GM20000 (cell line): ENCODE measurements at places on chromosomes 2 and 18.

DNA sequence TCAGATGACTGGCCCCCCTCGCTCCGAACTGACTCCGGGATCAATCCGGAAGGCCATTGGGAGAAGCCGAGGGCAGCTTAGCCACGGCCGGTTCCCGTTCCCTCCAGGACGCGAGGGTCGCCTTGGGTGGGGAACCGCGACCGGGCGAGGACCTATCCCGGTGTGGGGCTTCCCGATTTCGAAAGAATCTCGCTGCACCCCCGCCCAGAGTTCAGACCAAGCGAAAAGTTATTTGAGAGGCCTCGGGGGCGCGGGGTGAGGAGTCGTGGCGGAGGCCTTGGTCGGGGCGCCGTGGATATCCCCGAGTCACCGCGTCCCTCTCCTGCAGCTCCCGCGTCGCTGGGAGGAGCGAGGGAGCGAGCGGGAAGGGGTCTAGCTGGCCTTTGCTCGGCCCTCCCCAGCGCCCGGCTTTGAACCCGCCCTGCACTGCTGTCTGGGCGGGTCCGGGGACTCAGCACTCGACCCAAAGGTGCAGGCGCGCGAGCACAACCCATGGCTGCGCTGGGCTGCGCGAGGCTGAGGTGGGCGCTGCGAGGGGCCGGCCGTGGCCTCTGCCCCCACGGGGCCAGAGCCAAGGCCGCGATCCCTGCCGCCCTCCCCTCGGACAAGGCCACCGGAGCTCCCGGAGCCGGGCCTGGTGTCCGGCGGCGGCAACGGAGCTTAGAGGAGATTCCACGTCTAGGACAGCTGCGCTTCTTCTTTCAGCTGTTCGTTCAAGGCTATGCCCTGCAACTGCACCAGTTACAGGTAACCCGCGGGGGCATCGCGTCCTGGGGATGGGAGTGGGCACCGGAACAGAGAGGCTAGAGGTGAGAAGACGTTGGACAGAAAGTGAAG lies at the start of gene CYP27A1:
TSS of gene CYP27A1 (plus strand) at position 457 of the 837 bp plus-strand sequence. CDS start at position 493, 36 bp downstream.
- DNase-seq = peak; percentile 34

- no peak for DNase-seq
These were observed 349.4 kb upstream of the POU3F3 start for GRCh38 chr2:104504331-104505073.

- no peak for DNase-seq
These were observed 33.0 kb downstream of the ADI1 start for GRCh38 chr2:3486047-3487027.

- no peak for DNase-seq
These were observed 55.4 kb upstream of the THUMPD2 start for GRCh38 chr2:39834426-39834825.

- no peak for DNase-seq
These were observed 46.5 kb upstream of the MYCN start for GRCh38 chr2:15893689-15894480.

GRCh38 chr18:39188278-39188677 lies 1622.7 kb upstream of the CELF4 start:
- DNase-seq = no peak

GRCh38 chr2:176177580-176178037 lies 10.9 kb upstream of the HOXD1 start:
- no peak for DNase-seq

GRCh38 chr2:217513258-217513657 lies 489.5 kb downstream of the TNS1 start:
- DNase-seq = no peak

GRCh38 chr18:62325806-62326645 lies 916 bp downstream of the TNFRSF11A start:
- peak; percentile 63 for DNase-seq

DNA sequence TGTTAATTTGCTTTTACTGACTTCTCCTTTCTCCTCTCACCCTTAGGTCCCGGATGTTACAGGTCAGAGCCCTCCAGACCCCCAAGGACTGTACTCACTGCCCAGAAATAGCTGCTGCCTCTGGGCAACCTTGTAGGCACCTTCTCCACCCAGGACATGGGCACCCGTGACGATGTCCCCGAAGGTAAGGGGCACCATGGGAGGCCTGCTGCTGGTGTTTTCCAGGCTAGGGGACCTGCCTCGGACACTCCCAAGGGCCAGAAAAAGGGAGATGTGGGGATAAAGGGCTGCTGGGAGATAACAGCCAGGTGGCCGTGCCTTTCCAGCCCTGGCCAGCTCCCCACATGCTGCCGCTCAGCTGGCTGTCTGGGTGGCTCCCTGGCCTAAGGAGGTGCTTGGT lies 13.6 kb downstream of the TOGARAM2 start:
- no peak for DNase-seq

- DNase-seq = no peak
These were observed 84.8 kb upstream of the POMC start for GRCh38 chr2:25253153-25253626.

GRCh38 chr2:11499081-11499743 lies 33.3 kb upstream of the E2F6 start:
- no peak for DNase-seq

GRCh38 chr2:167966937-167967913 lies 280.2 kb downstream of the STK39 start:
- DNase-seq = no peak

DNA sequence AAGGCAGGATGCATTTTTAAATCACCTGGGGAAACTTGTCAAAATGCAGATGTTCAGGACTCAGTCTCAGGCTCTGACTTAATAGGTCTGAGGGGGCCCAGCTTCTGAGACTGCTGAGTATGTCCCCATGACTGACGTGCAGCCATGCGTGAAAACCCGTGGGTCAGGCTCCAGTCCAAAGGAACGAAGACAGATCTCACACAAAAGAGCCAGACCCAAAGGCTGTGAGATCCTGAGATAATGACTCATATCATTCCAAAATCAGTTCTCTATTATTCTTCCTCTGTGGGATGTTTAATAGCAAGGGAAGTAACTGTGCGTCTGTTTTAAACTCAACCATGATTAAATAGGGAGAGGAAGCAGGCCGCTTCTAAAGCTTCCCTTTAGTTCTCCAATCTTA lies 107.4 kb upstream of the ACAA2 start:
- DNase-seq = no peak

DNA sequence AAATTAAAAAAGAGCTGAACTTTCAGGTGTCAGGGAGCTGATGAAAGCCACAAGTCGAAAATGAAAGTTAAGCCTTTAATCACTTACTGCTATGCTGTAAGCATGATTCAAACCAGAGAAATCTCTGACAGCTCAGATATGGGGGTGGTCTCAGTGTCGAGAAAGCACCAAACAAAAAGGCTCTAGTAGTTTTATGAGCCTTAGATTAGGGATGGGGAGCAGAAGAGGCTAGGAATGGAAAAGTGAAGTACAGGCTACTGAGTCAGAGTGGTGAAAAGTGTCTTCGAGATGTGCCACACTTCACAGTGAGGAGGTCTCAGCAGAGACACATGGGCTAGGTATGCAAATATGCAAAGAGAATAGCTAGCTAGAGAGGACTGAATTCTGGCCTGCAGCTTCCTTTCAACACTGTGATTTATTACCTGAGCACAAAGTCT lies 482.2 kb downstream of the SPAG16 start:
- DNase-seq = peak; percentile 59

GRCh38 chr2:222057347-222058073 lies 241.3 kb downstream of the PAX3 start:
- DNase-seq = peak; percentile 50

DNA sequence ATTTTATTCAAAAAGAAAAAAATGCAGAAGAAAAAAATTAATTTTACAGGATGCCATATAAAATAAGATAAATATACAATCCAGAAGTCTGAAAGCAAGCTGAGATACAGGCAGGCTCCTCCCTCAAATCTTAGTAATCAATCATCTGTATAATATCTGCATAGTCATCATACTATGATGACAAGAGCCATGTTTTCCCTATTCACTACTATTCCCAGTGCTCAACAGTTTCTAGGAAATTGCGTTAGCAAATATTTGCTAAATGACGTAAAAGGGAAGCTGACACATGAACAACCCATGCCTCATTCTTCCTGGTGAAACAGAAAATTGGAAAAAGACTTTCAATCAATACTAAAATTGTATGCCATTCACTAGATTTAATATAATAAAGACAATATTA lies 793.2 kb downstream of the SUCLG1 start:
- no peak for DNase-seq

DNA sequence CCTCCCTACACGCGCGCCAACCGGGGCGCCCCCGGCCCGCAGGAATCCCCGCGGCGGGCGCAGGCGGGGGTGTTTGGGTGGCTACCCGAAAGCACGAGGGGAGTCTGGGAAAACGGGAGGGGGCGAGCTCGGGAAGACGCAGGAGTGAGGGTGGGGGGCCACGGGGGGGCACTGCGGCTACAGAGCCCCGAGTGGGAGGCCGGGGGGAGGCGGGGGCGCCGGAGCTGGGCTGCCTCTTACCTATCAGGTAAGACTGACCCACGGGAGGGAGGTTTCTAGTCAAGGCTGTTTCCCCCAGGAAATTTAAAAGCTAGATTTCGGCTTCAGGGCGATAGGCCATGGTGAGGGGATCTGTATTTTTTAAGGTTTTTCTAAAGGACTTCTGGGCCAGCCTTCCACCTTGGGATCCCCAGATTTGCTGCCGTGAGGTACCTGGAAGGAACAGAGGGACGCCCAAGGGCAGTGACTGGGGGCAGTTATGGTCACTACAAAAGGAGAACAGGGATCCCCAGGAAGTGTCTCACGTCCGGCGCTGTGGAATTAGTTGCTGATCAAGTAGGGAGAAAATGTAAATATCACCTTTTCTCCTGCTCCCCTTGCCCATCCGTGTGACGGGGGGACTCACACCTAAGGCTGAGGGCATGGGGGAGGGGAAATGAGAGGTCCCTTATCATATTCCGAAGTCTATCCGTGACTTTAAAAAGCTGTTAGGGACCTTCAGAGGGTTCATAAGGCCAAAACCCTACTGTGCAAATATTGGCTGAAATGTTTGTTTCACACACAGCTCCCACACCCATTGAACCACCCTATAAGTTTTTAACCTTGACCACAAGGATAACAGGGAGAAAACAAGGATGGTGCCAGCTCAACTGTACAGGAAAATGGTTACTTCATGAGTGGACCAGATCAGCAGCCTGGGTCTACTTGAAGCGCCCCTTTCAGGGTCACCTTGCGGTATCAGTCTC lies 638 bp upstream of the IRS1 start:
- no peak for DNase-seq

GRCh38 chr2:38613849-38614213 lies 11.1 kb upstream of the HNRNPLL start:
- no peak for DNase-seq

- DNase-seq = no peak
These were observed 290.7 kb upstream of the SLC14A2 start for GRCh38 chr18:45324495-45325113.

DNA sequence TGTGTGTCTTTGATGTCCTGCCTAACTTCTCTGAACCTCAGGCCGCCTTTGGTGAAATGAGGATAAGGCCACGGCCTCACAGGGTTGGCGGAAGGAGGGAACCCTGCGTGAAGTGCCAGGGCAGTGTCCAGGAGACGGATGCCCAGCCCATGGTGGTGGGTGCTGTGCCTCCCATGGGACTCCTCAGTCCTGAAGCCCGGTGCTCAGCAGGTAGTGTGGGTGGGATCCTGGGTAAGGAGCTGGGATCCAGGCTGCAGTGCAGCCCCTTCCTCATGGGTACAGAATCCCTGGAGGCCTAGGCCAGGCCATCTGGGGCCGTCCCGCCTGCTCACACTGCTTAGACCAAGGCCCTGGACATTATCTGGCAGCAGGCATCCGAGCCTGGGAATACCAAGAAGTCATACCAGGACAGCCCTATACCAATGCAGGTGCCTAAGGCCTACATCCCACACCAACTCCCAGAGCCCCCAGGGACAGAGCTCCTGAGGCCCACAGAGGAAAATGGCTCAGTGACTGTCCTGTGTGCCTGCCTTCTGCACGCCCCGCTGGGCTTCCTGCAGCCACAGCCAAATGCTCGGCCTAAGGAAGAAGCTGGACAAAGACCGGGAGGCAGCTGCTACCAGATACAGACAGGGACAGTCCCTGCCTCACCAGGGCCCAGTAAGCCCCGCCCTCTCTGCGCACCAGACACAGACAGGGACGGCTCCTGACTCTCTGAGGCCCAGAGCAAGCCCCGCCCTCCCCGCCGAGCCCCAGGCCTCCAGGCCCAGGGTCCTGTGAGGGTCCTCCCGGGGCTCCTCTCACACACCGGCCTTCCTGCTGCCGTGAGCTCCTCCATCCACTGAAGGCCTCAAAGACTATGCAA lies 78.0 kb downstream of the NDUFA10 start:
- DNase-seq = no peak

DNA sequence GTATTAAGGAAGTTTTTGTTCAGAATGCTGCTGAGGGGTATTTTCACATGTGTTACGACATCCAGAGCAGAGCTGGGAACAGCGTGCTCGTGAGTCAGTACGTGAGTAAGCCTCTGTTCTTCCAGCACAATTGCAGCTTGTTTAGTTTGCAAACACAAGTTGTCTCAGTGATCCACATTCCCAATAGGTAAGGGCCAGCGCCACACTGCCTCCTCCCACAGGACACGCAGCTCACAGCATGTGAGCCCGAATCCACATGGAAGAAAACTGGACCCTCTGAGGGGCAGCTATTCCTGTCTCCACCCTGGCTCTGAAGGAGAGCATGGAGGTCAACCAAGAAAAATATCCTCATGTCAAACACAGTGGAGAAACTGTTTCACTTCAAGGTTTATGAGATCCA lies 173.9 kb upstream of the PID1 start:
- DNase-seq = no peak

DNA sequence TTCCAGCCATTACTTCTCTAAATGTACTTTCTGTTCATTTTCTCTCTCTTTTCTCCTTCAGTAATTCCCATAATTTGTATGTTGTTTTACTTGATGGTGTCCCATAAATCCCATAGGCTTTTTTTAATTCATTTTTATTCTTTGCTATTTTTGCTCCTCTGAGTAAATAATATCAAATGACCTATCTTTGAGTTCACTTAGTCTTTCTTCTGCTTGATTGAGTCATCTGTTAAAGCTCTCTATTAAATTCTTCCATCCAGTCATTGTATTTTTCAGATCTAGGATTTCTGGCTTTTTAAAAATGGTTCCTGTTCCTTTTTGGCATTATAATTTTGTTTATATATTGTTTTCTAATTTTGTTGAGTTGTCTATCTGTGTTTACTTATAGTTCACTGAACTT lies 13.5 kb downstream of the SP100 start:
- DNase-seq = no peak

DNA sequence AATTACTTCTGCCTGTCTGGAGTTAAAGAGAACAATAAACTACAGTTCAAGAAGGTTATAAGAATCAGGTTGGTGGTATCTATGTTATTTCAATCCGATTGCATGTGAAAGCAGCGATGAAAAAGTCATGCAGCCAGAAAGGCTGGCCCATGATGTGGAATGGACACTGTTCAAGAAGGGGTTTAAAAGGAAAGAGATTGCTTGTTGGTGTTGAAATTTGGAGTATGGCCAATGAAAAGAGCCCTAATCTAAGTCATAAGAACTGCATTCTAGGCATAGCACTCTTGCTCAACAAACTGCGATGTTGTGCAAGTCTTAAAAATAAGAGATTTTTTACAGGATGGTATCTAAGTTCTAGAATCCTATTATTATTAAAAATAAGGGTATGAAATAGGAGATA lies 61.3 kb downstream of the EFEMP1 start:
- DNase-seq = no peak
